ENCODE measurements at places on chromosomes 2 and 18. TPM values are rescaled to one million over a fixed set of nuclear protein-coding genes. Genes with fewer than 3 reads are reported as not detected.

GRCh38 chr18:48958951-48959350 lies 8.2 kb upstream of the SMAD7 start:
- no peak for DNase-seq

GRCh38 chr18:47120428-47120827 lies 29.9 kb downstream of the HDHD2 start:
- no peak for DNase-seq

DNA sequence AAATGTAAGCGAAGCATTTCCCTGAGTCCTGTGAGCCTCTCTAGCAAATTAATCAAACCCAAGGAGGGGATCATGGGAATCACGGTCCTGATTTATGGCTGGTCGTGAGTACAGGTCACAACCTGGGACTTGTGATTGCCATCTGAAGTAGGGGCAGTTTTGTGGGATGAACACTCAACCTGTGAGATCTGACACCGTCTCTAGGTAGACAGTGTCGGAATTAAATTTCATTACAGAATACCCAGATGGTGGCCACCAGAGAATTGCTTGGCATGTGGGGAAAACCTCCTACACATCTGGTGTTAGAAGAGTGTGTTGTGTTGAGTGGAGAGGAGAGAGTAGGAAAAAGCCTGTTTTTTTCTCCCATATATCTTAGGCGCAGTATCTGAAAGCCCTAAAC lies 12.5 kb downstream of the CAPN14 start:
- DNase-seq, result no peak

- DNase-seq, result no peak
These were observed 197.2 kb downstream of the CYP26B1 start for GRCh38 chr2:71950256-71951082.

ACAA2 gene
- total RNA-seq, result 123 TPM

CAVIN2 gene
- total RNA-seq, result not detected

MXD1 gene
- total RNA-seq, result 1.8 TPM
